ENCODE measurements at places on chromosomes 1 and 21.

DNA sequence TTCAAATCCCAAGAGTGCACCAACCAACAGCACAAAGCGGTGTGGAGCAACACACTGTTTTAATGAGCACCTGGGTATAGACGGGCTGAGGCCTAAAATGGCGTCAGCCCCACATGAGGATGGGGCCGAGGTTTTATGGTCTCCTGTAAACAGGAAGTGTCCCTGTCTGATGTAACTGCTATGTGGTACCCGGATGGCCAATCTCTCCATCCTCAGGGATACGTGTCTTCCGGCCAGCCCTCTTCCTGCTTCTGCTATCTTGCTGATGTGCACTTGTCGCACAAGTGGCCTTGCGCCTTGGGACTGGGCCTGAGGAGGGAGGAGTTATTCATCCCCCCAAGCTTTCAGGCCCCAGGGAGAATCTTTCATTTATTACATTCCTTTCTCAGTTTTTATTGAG is 73.5 kb downstream of the CNST start:
- no peak for DNase-seq

DNA sequence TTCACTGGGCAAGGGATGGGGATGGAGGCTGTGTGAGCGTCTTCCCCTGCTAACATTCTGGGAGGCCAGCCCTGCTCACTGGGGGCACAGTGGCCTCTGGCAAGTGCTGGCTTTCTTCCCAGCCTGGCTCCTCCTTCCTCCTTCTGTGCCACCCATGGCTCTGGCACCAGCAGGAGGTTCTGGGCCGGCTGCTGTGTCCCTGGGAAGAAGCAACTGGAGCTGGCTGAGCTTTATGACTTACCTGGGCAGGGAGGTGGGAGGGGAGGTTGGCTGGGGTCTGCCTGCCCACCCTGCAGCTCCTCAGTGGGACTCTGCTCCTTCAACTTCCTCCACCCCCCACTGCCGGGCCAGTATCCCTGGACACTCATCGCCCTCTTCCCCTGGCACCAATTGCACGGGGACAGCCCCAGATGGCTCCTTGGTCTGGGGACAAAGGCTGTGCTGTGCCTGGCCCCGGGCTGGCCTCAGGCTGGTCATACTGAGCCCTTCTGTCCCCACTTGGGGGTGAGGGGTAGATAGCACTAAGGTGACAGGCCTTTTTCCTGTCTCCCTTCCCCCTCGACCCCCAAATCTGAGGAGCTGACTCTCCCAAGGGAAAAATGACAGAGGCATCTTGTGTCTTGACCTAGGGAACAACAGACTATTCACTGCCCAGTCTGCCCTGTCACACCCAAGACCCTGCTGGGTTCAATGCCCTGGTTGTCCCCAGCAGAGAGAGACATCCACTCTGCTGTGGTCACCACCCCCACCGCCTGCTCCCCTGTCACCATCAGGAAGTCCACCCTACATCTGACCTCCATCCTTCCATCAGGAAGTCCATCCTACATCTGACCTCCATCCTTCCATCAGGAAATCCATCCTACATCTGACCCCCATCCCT is 14.4 kb downstream of the CDK18 start:
- DNase-seq: no peak

DNA sequence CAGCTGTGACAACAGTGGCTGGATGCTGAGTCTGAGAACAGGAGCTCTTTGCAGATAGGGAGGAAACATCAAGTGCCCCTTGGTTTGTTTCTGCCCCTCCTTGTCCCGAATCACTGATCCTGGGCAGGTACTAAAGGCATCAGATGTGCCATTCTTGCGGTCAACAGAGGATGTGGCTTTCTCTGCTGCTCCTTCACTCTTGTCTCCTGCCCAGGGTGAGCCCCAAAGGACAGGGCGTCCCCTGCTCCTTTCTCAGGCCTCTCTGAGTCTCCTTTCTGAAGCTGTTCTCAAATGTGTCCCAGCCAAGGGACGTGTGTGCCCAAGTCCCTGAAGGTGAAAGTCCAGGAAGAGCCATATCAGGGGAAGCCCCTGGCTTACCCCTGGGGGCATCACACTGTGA is 31.7 kb downstream of the SLC37A1 start:
- no peak for DNase-seq

- DNase-seq: no peak
These were observed 37.4 kb downstream of the CLCC1 start for GRCh38 chr1:108925920-108926319.

DNA sequence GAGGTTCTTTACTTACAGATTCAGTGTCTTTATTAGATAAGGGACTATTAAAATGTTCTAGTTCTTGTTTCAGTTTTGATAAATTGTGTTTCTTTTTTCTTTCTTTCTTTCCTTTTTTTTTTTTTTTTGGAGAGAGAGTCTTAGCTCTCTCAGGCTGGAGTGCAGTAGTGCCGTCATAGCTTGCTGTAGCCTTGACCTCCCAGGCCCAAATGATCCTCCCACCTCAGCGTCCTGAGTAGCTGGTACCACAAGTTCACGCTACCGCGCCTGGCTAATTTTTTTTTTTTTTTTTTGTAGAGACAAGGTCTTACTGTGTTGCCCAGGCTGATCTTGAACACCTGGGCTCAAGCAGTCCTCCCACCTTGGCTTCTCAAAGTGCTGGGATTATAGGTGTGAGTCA is 76.6 kb downstream of the TMEM200B start:
- no peak for DNase-seq

DNA sequence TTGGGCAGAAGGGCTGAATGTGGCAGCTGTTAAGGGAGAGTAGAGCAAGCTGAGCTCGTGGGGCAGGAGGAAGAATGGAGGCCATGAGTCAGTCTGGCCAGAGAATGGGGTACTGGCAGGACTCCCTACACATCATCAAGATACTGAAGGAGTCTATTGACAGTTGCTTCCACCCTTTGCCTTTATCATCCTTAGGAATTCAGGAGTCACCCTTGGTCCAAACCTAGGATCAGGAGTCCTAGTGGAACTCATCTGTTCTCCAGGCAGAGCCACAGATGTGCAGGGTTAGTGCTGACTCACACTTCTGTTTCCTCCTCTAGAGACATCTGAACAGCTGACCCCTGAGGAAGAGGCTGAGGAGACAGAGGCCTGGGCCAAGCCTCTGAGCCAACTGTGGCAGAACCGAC is 18.7 kb upstream of the ST3GAL3 start:
- DNase-seq: no peak

- DNase-seq: no peak
These were observed 373.1 kb downstream of the TGFB2 start for GRCh38 chr1:218718206-218718605.

DNA sequence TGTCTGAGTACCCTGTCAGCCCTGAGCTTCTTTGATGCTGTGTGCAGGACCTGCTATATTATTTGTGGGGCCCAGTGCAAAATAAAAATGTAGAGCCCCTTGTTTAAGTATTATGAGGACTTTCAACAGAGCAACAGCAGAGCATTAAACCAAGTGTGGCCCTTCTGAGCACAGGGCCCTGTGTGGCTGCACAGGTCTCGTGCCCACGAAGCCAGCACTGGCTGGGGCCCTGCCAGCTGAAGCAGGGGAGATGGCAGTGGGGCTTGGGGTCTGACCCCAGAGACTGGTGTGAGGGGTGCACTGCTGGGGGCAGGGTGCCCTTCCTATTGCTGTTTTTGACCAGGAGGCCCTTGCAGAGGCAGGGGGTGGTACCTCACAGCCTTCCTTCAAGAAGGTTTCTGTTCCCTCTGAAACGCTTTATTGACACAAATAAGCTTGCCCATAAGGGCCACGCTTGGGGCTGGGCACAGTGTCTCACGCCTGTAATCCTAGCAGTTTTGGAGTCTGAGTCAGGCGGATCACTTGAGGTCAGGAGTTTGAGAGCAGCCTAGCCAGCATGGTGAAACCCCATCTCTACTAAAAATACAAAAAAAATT is 2.2 kb upstream of the SEMA4A start:
- DNase-seq: no peak

GRCh38 chr1:158153179-158153578 is 27.5 kb upstream of the CD1D start:
- DNase-seq: no peak

Data from activated T-cell treated with anti-CD3 and anti-CD28 coated beads, Interleukin-2, amount 50 U/mL, for 4 hours (primary cell).